ENCODE measurements at places on chromosomes 7 and 10.
A peak's percentile ranks its signal among the peaks of the same experiment; 100 is the strongest.

GRCh38 chr7:137454246-137454724, 110.8 kb upstream of the PTN start:
- DNase-seq, result peak; percentile 55

GRCh38 chr10:131448171-131448570, 136.7 kb upstream of the TCERG1L start:
- DNase-seq, result no peak

GRCh38 chr7:91299952-91300775, 35.9 kb downstream of the FZD1 start:
- DNase-seq, result no peak

DNA sequence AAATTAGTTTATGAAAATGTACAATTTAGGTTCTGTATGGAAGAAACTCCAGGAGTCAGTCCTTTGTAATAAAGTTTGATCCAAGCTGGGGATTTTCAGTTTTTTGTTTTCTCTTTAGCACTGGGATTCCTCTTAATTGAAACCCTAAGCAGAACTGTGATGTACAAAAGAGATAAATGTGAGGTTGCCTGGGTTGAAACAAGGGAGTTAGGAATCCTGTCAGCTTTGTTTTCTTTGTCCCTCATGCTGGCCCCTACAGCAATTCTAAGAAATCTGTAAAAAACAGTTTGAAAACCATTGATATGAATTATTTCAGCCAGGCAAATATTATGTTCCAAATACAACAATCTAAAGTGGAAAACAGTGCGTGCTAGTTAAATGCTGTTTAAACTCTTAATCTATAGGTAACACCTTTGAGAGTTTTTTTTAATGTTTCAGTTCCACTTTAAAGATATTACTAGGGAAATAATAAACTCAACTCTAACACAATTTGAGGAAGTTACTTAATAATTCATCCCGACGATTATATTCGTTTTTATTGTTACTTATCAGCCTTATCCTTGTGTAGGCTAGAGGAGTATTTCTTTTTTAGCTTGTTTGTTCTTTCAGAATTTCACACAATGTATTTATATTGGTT, 65.3 kb downstream of the SGCE start:
- DNase-seq, result no peak

- DNase-seq, result no peak
These were observed 90.1 kb downstream of the FAS start for GRCh38 chr10:89080660-89081059.

DNA sequence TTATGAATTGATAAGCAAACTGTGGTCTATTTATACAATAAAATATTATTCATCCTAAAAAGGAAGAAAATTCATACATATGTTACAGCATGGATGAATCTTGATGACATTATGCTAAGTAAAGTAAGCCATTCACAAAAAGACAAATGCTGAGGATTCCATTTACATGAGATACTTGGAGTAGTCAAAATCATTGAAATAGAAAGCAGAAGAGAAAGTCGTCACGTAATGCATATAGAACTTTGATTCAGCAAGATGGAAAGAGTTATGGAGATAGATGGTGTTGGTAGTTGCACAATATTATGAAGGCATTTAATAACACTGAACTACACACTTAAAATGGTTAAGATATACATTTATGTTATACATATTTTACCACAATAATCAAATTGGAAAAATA, 309.7 kb upstream of the KLF6 start:
- no peak for DNase-seq

GRCh38 chr7:132877573-132877972, 204.3 kb downstream of the CHCHD3 start:
- DNase-seq, result no peak

- no peak for DNase-seq
These were observed 139.7 kb downstream of the HTR7 start for GRCh38 chr10:90718182-90718581.

Data from lung microvascular endothelial cell (primary cell).